NCI-H345 (cell line): ENCODE measurements at places on chromosomes 1 and 21.

DNA sequence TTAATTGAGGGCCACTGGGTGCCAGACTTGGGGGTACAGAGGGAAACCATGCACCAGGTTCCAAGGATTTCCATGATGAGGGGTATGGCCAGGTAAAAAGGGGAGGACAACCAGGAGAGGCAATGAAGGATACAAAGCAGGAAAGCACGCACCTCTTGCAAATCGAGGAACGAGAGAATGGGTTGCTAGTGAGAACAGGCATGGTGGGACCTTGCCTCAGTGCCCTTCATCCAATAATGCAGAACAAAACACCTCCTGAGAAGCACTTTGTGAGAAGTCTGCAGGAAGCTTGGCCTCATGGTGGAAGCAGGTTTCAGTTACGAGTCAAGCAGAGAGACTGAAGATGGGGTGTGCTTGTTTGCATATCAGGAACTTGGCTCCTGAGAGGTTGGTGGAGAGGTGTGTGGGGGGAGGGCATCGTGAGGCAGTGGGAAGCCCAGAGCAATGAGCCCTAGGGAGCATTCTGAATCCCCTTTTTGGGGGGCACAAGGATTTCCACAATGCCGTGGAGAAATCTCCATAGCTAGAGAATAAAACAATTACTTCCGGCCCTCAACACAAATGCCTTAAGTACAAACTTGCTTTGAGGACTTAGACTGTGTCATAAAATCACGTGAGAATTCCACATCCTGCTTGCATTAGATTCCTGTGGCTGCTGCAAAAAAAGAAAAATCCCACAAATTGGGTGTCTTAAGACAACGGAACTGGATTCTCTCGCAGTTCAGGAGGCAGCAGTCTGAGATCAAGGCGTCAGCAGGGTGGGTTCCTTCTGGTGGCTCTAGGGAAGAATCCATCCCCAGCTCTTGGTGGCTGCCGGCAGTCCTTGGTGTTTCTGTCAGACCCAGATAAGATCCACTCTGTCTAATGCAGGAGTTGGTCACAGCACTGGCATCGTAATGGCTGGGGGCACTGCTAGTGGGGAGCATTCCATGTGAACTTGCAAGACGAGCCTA, 54.9 kb upstream of the BACE2 start:
- DNase-seq = no peak

GRCh38 chr1:235296729-235297128, 31.2 kb downstream of the ARID4B start:
- DNase-seq = no peak

DNA sequence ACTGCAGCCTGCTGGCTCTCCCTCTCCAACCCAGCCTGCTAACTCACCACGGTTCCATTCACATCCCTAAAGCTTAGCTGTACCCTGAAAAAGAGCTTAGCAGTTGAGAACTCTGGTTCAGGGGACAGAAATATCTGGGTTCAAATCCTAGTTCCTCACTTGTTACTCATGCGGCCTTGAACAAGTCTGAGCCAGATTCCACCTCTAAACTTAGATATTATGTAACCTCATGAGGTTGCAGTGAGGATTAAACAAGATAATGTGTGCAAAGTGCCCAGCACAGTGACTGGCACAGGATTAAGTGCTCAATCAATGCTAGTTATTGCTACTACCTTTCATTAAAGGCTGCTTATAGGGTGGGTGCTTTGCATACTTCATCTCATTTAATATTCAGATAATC, 41.3 kb upstream of the DHCR24 start:
- no peak for DNase-seq

- DNase-seq = no peak
These were observed 9.6 kb upstream of the CD34 start for GRCh38 chr1:207920444-207921021.

- no peak for DNase-seq
These were observed 36.2 kb downstream of the MEF2D start for GRCh38 chr1:156464335-156464734.
